ENCODE measurements at places on chromosomes 7 and 10.

DNA sequence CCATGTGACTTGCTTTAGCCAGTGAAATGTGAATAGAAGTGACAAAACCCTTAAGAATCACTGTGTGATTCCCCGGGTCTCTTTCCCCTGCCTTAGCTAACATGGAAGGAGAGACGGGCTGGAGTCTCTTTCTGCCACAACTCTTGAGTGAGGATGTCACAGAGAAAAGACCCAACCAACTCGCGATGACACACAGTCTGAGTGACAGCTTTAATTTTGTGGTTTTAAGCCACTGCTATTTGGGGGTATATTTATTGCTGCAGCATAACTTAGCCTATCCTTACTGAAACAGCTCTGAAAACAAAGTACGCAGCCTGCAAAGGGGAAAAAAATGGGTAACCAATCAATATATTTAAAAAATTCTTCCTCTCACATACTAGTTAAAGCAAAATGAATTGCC is 319.4 kb downstream of the CALN1 start:
- DNase-seq, result no peak

DNA sequence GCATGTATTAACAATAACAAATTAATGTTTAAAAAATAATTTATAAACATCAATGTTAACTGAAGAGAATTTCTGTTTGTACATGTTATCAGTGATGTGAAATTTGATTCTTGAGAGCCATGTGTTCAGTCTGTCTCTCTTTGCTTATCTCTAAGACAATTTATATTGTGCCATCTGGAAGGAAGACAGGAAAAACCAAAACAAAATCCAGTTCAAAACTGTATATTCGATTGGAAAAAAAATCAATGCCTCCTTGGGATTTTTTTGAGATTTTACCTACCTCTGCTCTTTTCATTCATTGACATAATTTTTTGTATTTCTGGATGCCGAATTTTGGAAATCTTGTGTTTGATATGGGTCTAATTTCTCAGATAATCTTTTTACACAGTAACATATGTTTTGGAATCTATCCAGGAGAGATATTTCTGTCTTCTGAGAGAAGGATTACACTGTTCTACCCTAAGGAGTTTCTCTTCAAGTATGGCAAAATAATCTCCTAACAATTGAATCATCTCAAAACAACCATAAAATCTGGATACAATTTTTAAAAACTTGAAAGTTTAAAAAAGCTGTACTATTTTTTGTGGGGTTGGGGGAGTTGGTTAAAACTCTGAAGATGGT is 311.9 kb upstream of the GNAI1 start:
- no peak for DNase-seq

- DNase-seq, result no peak
Measured at GRCh38 chr10:14408139-14408538, 77.4 kb upstream of the FRMD4A start.

GRCh38 chr10:11197266-11197712 is 179.6 kb downstream of the CELF2 start:
- no peak for DNase-seq

GRCh38 chr10:115829521-115830205 is 443.3 kb downstream of the GFRA1 start:
- DNase-seq, result peak; percentile 66

GRCh38 chr10:23610626-23611307 is 171.9 kb downstream of the OTUD1 start:
- no peak for DNase-seq

GRCh38 chr10:23373156-23373555 is 28.6 kb upstream of the C10orf67 start:
- no peak for DNase-seq

- DNase-seq, result no peak
Measured at GRCh38 chr10:8554574-8554973, 500.1 kb downstream of the GATA3 start.

- no peak for DNase-seq
Measured at GRCh38 chr7:128904381-128905197, 5.9 kb downstream of the KCP start.

GRCh38 chr10:132487241-132488135 is 50.1 kb upstream of the INPP5A start:
- DNase-seq, result no peak

DNA sequence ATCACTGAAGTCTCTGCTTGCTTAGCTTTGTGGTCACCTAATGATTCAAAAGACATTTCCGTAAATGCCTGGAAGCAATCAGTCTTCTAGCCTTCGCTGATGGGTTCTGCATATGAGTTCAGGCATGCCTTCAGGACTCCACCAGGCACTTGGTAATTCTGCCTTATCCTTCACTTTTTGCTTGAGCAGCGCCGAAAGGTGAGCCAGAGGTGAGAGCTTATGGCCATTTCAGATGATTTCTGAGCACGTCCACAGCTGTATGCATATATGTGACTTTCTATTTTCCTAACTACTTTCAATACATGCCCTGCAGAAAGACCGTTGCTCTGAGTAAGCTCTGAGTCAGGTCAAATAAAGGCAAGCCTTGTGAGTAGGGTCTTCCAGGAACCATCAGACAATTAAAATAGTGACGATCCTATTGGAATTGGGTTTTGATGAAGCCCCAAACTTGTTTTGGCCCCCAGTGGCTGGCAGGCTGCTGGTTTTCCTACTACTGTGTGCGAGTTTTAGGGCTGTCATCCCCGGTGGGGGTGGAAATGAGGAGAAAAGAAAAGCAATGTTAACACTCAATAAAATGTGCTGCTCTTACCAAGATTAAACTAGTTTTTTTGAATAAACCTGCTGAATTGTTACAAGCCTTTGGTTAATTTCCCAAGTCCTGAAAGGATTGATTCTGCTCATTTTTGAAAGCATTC is 154.4 kb upstream of the AKR1E2 start:
- no peak for DNase-seq

DNA sequence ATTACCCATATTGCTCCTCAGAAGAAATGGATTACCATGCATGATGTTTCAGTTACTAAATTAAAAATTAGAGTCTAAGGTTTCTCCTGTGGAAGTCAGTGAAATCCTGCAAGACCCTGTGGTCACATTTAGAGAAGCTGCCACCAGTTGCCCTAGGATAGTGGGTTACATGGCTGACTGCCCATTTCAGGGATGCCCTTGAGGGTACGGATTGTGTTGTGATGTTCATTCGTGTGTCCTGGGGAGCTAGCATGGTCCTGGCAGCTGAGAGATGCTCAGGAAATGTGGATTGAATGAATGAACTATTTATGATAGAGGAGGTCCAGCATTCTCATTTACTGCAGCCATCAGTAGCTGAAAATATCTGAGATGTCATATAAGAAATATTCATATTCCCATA is 55.1 kb downstream of the TMEM178B start:
- DNase-seq, result no peak

DNA sequence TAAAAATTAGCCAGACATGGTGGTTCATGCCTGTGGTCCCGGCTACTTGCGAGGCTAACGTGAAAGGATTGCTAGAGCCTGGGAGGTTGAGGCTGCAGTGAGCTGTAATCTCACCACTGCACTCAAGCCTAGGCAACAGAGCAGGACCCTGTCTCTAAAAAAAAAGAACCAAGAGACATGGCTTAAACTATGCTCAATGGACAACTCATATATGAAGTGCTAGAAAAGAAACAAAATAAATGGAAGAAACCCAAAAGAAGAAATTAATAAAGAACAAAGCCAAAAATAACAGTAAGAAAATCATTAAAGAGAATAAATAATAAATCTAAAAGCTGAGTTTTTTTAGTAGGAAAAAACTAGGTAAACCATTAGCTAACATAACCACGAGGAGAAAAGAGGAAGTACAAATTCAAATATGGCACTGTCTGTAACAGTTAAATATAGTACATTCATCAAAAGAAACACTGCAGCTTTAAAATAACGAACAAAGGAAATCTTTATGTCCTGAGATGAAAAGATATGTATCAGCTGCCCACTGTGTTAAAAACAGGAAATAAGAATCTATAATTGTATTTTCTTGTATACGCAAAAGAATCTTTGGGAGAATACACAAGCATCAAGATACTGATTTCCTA is 48.7 kb downstream of the UPF2 start:
- no peak for DNase-seq

DNA sequence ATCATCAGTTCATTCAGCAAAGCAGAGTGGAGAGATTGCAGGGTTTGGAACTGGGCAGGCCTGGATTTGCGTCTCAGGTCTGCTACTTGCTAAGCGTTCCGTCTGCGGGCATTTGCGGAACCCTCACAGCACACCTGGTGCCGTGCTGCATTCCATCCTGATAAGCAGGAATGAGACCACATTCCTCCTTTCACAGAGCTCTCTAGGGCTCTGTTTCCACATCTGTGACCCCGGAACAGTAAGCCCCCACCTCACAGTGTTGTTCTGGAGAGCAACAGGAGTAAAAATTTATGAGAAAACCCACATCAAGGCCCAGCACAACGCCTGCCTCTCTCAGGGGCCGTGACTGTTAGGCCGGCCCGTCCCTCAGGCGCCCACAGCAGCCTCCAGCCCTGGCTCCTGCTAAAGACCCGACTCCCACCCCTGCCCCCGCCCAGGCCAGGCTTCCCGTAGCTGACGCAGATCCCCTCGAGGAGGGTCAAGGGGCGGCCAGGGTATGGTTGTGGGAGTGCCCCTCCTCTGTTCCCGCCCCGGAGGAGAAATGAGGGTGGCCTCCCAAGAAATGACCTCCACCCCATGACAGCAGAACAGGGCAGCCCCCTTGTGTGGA is 128.9 kb downstream of the RGS10 start:
- DNase-seq, result no peak

GRCh38 chr7:155702616-155703015 is 58.2 kb downstream of the RBM33 start:
- no peak for DNase-seq

- no peak for DNase-seq
Measured at GRCh38 chr10:61621605-61622051, 41.1 kb upstream of the CABCOCO1 start.

GRCh38 chr10:8544057-8544380 is 489.5 kb downstream of the GATA3 start:
- DNase-seq, result no peak

DNA sequence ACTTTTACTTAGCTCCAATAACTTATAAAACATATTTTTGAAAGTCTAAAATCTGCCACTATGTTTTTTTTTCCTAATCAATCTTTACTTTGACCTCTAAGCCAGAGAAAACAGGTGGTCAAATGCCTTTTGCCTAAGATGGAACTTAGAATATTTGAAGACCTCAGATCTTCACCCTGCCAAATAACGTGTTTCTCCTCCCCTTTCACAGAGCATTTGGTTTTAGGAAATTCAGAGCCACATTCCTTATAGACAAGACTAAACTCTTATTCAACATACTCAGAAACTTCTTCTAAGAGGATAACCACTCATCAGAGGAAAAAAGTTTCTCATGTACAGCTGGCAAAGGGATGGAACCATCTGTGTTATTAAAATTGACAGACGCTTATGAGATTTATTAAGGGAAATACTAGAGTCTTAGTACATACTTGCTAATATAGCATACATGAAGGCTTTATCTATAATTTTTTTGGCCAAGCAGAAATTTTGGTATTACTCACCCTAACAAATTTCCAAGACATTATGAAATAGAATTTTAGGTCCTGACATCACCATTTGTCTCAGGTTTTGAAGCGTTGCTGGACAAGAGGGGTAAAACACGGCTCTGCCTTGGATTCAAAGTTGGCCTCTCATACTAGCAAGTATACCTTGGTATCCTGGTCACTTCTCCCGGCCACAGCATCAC is 2.6 kb upstream of the EGFR start:
- no peak for DNase-seq

DNA sequence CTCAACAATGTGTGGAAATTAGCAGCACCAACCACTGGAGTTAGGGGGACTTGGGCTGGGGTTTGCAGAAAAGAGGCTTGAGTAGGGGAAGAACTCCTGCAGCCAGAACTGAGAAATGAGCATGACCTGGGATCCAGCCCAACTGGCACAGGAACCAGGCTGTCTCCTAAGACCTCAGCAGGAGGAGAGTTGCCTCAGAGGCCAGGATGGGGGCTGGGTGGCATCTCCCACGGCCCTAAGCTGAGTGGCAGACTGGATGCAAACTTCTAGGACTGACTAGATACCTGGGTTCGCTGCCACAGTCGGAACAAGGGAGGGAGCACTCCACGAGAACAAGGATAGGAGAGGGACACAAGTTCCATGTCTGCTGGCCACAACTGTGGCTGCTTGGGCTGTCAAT is 62.6 kb downstream of the RNF32 start:
- DNase-seq, result no peak

DNA sequence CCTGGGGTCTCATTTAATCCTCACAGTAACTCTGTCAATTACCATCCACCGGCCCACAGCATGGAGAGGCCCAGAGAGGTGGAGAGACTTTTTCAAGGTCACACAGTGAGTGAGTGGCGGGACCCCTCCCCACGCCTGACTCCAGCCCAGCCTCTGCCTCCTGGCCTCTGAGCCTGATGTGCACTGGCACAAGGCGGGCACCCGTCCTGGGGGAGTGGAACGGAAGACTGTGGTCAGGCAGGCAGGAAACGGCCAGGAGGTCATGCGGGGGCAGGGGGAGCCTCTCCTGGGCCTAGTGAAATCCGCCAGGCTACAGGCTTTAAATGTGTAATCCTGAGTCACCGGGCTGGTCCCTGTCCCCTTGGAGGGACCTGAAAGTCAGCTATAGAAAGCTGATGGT is 32.2 kb downstream of the ZCCHC24 start:
- DNase-seq, result no peak

GRCh38 chr10:47047577-47048525 is 136.6 kb downstream of the PTPN20 start:
- DNase-seq, result peak; percentile 33

DNA sequence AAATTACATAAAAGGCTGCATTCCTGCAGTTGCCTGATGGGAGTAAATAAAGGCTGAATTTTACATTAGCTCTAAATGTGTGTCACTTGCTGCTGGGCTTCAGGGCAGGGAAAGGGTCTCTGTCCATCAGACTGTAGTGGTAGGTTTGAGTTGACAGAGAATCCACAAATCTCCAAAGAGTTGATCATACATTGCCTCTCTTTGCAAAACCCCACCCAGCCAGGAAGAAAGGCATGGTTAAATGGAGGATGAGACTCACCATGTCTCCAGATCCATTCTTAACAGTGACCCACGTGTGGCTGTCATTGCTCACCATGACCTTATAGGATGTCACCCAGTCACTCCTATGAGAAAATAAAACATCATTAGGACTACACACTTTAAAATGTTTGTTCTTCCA is 92.8 kb downstream of the CPXM2 start:
- DNase-seq, result no peak

GRCh38 chr7:124874644-124875163 is 54.9 kb downstream of the POT1 start:
- DNase-seq, result no peak

DNA sequence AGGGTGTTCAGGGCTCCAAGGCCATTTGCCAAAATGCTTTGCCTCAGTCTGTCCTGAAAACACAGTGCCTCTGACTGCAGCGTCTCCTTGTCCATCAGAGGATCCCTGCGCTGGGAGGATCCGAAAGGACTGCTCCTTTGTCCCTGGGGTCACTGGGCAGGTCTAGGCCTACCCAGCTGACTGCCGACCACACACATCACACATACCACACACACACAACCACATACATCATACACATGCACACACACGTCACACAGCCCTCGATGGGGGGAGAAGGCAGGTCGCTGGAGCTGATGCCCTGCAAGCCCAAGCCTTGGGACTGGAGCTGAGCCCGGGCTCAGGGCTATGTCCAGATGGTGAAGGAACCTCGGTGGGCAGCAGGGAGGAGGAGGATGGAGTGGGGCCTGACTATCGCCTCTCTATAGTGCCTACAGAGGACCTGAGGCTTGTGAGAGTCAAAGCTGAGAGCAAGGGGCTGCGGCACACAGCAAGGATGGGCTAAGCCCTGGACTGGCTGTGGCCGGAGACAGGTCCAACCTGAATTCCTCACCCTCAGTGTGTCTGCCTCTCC is 29.1 kb downstream of the GPRIN2 start:
- DNase-seq, result no peak

- DNase-seq, result peak; percentile 53
Measured at GRCh38 chr10:115830265-115830970, 442.6 kb downstream of the GFRA1 start.
